Activated CD4-positive, alpha-beta T cell treated with anti-CD3 and anti-CD28 coated beads for 1 hour (primary cell): ENCODE measurements at places on chromosomes 1 and 21.

GRCh38 chr1:214472364-214472763, 79.0 kb downstream of the PTPN14 start:
- no peak for DNase-seq

GRCh38 chr1:2575801-2576663, 10.5 kb upstream of the PRXL2B start:
- DNase-seq = no peak

DNA sequence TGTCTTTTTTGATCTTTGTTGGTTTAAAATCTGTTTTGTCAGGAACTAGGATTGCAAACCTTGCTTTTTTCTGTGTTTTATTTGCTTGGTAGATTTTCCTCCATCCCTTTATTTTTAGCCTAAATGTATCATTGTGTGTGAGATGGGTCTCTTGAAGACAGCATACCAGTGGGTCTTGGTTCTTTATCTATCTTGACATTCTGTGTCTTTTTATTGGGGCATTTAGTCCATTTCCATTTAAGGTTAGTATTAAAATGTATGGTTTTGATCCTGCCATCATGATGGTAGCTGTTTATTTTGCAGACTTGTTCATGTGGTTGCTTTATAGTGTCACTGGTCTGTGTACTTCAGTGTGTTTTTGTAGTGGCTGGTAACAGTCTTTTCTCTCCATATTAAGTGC, 14.1 kb downstream of the ZNF678 start:
- DNase-seq = no peak

DNA sequence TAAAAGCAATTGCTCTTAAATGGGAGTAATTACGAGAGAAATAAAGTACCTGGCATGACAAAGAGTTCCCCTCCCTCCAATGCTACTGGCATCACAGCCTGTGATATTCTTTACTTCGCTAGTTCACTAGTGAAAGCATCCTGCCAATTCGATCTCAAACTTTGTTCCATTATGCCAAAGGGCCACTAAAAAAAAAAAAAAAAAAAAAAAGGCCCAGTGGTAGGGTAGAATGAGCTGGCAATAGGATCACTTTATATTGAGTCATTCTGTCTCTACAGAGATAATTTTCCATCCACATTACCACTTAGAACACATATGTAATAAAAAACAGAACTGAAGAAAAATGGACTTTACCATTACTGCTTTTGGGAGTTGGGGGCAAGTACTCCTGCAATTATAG, 11.2 kb downstream of the PUM1 start:
- DNase-seq = no peak

- no peak for DNase-seq
Observed at GRCh38 chr1:193408782-193409293, 222.4 kb upstream of the B3GALT2 start.

DNA sequence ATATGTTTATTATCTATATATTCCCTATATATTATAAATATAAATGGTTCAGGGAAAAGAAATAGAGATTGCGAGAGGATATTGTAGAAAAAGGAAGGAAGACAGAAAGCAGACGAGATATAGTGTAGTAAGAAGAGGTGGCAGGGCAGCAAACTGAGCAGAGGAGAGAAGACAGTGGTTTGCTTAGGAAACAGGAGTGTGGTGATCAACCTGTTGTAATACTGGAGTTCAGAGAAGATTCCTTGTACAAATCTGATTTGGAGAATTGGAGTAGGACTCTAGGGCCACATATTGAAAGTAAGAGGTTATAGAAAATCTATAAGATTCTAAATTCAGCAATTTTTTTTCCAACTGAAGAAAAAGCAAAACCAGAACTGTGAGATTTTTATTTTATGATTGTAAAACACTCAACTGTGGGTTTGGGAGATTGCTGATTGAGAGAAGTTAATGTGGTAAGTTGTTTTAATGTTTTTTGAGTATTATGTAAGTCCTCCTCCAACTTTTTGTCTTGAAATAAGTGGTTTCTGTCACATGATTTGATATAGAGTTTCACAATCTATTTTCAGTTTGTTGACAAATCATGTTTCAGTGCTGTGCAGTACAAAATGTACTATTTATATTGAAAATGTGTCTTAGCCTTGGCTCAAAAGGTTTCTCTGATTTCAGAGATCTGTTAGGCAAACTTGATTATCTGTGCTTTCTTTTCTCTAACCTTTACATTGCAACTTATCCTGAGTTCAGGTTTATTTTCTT, 9.6 kb upstream of the AMY2B start:
- no peak for DNase-seq

- DNase-seq = no peak
Observed at GRCh38 chr1:33815061-33815460, 48.8 kb upstream of the HMGB4 start.

DNA sequence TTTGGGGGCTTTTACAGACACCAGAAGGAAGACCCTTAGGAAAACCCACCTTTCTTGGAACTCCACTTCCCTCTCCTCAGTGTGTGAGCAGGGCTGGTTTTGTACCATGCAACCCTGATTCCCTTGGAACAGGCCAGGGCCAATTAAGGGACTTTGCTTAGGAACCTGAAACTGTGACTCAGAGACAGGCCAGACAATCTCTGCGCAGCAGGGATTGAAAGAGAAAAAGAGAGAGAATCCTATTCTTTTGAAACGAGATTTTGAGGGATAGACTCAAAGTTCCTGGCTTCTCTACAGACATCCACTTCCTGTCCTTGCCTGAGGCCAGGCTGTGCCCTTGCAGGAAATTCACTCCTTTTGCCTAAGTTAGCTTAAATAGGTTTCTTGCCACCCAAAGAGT, 23.1 kb upstream of the C1orf198 start:
- no peak for DNase-seq

GRCh38 chr1:169321539-169321938, 46.1 kb downstream of the NME7 start:
- no peak for DNase-seq

DNA sequence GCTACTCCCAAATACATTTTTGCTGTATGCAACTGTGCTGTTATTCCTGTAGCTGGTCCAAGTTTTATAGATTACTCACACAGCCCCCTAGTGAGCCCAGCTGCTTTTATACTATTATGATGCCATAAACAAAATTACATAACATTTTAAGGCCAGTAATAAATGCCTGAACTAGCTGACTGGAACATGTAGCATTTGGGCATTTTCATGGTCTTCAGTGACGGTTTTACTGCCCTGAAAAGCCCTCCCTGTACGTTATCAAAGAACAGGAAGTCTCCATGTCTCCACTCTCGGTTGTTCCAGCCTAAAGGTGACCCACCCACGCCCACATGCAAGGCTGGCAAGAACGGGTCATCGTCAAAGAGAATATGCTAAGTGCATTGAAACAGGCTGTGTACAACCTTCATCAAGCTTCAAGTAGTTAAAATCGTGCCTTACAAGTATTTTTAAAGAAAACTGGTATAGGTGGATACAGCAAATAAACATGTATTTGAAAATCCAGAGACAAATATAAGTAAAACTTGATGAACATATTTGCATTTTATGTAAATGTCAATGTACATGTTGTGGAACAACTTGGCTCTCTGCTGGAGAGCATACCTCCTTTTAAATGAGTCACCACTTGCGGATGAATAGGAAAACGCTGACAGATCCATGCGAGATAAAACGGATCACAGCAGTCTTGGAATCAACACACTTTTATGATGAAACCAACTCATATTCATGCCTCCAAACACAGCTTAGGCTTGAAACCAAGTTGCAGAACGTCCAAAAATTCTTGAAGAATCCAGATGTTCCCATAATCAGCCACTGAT, 520.5 kb downstream of the SMYD3 start:
- no peak for DNase-seq

DNA sequence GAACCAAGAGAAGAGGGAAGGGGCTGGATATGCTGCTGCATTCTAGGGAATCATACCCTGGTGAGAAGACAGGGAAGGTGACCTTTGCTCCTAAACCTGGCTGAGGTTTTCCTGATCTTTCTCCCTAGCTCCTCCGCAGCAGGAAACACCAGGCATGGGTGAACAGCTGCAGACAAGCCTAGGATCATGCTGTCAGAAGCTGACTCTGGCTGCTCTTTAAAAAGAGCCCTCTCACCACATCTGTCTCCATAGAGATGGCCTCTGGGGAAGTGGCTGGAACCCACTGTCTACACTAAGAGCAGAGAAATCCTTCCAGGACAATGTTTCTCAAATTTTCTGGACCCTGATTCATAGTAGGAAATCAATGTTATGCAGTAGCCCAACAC, 57.6 kb downstream of the CD34 start:
- DNase-seq = no peak

DNA sequence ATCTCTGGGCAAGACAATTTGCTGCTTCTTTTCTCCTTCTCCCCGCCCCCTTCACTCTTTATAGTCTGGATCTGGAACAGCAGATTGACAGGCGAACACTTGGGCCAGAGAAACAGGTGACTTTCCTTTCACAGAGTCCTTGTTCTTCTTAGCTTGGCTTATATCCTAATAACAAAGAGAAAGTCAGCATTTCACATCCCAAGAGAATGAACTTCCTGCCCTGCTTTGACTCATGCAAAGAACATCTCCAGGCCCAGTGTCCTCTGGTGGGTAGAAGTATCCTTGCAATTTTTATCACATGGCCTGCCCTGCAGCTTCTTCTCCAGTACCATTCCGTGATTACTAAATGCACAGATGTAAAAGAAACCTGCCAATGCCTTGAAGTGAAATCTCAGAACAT, 764.4 kb downstream of the ADGRL2 start:
- no peak for DNase-seq

GRCh38 chr21:31750843-31751242, 18.9 kb upstream of the SCAF4 start:
- DNase-seq = no peak
